ENCODE measurements at places on chromosomes 4 and X. TPM values are rescaled to one million over a fixed set of nuclear protein-coding genes. Genes with fewer than 3 reads are reported as not detected.

The WDFY3 gene
- total RNA-seq, result 0.52 TPM

The GAGE12J gene
- not detected for total RNA-seq

The GCNA gene
- 3.1 TPM for total RNA-seq

The UGT2B10 gene
- not detected for total RNA-seq

The DIPK2B gene
- not detected for total RNA-seq

The NIPAL1 gene
- total RNA-seq, result 1.8 TPM

The MAGEB16 gene
- not detected for total RNA-seq

The CYLC1 gene
- total RNA-seq, result not detected

The C4orf36 gene
- total RNA-seq, result not detected

The P2RY8 gene
- 12.5 TPM for total RNA-seq

The HTR2C gene
- total RNA-seq, result not detected

The USP51 gene
- total RNA-seq, result 2.0 TPM

The CHIC1 gene
- 6.7 TPM for total RNA-seq

The ASB5 gene
- total RNA-seq, result not detected

The CCNQ gene
- 24.8 TPM for total RNA-seq

The BEX5 gene
- total RNA-seq, result 3.7 TPM

The MAGEA9B gene
- total RNA-seq, result not detected

The ODAPH gene
- not detected for total RNA-seq

The GABRE gene
- total RNA-seq, result not detected

The PF4V1 gene
- not detected for total RNA-seq

The RGN gene
- total RNA-seq, result not detected

The CSN1S1 gene
- total RNA-seq, result not detected

The TEX11 gene
- not detected for total RNA-seq

The SLC34A2 gene
- not detected for total RNA-seq

The SMIM43 gene
- total RNA-seq, result not detected

The CSAG2 gene
- total RNA-seq, result not detected

The UGT8 gene
- 0.12 TPM for total RNA-seq

The SHROOM4 gene
- total RNA-seq, result not detected

The SYTL4 gene
- total RNA-seq, result not detected

The CT45A5 gene
- not detected for total RNA-seq

The PNPLA4 gene
- 9.5 TPM for total RNA-seq

The PCDH11X gene
- not detected for total RNA-seq

The BMPR1B gene
- not detected for total RNA-seq

The MXRA5 gene
- not detected for total RNA-seq

The FOXP3 gene
- 11.2 TPM for total RNA-seq

The MAGEA4 gene
- total RNA-seq, result not detected

The LRIT3 gene
- total RNA-seq, result 0.08 TPM

The F8A3 gene
- total RNA-seq, result 8.8 TPM

The NPY5R gene
- not detected for total RNA-seq

The TEX13C gene
- not detected for total RNA-seq

The ZRSR2 gene
- total RNA-seq, result 11.2 TPM

The SPANXA1 gene
- not detected for total RNA-seq

Measured in activated naive CD8-positive, alpha-beta T cell treated with anti-CD3 and anti-CD28 coated beads for 36 hours (primary cell).